ENCODE measurements at places on chromosomes 4 and X.
A peak's percentile ranks its signal among the peaks of the same experiment; 100 is the strongest.

DNA sequence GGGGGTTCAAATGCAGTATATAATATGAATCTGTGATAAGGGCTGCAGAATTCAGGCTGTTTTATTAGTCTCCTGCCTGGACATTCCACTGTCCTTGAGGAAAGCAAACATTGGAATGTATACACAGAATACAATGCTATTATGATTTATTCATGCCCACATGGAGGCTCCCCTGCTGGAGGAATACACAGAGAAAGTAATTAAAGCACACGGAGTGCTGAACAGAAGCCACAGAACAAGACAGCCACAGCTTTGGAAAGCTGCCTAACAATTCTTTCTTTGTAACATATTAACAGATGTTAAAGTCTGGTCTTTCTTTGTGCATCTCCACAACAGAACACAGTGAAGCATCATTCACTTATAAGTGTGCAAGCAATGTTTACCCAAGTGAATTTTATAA, 155.8 kb downstream of the ARAP2 start:
- no peak for DNase-seq

DNA sequence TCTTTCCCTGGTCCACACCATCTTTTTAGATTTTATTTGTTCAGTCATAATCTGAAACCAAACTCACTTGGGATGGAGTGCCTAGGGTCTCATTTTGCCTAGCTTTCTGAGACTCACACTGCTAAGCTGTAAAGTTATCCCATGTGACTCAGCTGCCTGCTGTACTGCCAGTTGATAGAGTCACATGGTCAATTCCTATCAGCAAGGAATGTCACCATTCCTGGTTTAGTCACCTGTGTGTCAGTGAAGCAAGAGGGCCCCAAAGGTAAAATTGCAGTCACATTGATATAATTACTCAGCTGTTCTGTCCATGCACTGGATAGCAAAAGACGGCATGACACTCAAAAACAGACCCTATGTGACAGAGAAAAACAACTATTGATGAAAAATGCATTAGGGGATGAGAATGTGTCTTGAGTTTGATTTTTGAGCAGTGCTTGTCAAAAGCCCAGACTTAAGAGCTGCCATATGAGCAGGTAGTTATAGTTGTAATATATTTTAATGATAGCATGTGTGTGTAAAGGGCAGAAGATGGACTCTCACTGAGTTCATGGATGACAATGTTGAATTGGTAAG, 413.2 kb downstream of the PPARGC1A start:
- DNase-seq: no peak

- DNase-seq: no peak
Measured at GRCh38 chr4:30723201-30723955, 3.2 kb downstream of the PCDH7 start.

GRCh38 chr4:57710053-57710452, 599.9 kb upstream of the IGFBP7 start:
- DNase-seq: no peak

DNA sequence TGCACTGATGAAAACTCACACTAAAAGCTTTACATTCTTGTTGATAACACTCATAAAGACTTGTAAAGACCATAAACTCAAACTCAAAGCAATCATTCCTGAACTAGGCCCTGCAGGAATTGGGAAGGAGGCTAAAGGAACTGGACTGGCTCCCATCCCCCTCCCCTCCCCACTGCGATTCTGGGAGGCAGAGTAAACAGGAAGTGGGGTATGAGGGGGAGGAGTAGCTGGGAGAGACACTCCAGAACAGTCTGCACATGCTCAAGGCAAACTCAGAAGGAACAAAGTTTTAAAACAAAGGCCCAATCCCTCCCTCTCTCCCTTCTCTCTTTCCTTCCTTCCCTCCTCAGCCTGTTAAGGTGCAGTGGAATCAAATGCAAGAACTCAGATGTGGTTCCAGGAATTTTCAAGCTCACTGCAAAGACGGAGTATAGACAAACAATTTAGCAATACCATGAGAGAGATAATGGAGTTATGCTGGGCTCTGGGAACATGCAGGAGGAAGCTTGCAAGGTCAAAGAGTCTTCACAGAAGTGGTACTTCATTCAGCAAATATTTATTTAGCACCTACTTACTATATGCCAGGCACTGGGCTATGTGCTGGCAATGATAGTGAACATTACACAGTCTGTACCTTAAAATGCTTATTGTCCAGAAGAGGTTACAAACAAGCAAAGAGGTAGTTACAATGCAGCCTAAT, 15.9 kb downstream of the MID1IP1 start:
- DNase-seq: no peak

- DNase-seq: no peak
Measured at GRCh38 chr4:118676128-118676527, 9.1 kb upstream of the METTL14 start.

DNA sequence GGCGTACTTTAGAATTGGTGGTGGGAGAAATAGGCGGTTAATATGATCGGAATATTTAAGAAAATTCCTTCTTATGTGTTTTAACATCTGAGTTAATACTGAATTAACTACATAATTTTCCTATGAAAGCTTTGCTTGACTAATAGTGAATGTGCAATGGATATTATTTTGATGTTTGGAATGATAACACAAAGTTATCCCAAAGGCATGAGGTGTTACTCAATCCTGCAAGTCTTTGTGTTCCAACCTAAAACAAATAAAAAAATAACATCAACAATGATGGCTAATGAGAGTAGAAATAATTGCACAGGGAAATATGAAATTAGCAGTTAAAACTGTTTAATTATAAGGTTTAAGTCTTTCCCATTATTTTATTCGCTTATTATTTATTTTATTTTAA, 183.6 kb upstream of the ARSJ start:
- DNase-seq: no peak

DNA sequence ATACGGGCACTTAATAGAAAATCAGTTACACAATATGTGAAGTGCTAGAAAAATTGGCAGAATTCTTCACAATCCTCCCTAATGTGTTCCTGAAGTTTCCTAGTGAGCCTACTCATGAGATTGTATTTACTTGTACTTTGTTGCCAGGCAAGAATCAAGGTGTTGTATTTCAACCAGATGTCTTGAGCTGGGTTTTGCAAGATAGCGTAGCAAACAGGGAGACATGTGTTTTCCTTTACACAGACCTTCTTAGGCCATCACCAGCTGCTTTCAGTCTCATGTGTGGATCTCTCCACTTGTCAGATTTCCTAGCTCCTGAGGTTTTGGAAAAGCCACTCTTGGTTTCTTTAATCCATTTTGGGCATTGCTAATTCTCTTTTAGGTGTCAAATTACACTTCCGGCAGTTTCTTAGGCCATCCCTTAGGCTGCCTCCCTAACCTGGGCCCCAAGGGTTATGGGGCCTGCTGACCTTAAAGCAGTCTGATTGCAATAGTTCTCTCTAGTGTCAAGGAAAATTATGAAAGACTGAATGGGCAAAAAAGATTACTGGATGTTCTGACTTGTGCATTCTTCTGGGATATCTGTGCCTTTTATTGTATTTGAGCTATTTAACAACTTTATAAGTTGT, 12.2 kb upstream of the EDA start:
- DNase-seq: no peak

DNA sequence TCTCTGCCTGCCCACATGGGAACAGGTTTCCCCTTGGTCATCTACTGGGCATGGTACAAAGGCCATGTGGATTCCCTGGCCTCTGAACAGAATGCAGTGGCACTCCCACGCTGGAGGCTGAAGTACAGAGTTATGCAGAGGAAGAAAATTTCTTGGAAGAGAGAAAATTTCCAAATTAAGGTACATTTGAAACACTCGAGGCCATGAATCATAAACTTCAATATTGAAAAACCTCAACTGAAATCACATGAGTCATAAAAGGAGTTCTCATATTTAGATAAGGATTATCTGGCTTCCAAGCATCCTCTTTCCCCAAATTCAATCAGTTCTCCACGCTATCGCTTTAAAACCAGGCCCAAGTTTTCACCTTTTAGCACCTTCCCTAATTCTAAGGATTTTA, 28.1 kb upstream of the TXK start:
- DNase-seq: no peak

- no peak for DNase-seq
Measured at GRCh38 chrX:74529311-74529710, 85.1 kb downstream of the RLIM start.

DNA sequence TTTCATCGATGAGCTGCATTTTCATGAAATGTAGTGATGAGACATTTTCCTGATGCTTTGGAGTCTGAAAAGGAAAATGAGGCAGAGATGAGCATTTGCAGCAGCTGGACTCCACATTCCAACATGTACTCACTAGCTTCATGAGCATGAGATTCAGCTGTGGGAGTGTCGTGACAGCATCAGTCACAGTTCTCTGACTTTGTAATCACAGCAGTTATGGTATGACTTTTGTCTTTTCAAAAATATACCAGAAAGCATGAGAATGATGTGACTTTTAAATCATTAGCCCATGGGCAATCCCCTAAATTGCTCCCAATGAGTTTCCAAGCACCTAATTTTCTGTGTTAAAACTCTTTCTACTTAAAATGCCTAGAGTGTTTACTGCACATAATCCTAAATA, 18.3 kb upstream of the MSL3 start:
- DNase-seq: no peak

DNA sequence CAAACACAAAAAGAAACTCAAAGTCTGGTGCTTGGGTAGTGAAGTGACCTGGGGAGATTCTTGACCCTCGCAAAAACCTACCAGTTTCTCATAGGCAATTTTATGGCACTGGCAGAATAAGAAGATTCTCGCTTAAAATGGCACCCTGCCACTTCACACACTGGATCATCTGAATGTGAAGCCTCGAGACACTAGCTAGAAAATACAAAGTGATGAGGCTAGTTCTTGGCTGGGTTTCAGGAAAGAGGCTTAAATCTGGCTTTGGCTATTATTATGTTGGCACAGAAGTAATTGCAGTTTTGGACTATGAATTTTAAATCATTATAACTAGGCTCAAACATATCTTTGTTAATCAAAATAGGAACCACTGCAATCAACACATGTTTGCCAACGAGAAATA, 634.7 kb upstream of the BOD1L1 start:
- DNase-seq: no peak

GRCh38 chr4:186285147-186285546, 19.2 kb downstream of the F11 start:
- DNase-seq: no peak

- no peak for DNase-seq
Measured at GRCh38 chr4:123510221-123510620, 113.6 kb downstream of the SPRY1 start.

DNA sequence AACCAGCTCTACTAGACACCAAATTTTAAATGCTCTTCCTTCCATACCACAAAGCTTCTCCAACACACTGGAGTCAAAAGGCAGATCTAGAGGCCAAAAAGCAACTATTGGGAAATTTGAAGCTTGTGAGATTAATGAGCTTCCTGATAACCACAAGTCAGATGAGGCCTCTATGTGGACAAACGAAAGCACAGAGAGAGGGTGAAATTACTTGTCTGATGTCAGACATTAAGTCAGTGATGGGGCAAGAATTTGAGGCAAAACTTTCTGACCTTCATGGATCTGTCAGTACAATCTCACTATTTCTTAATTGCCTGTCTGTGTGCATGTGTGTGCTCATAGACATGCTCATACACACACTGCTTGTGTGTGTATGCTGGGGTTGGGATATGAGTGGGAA, 103.6 kb downstream of the GUCY2F start:
- DNase-seq: no peak

DNA sequence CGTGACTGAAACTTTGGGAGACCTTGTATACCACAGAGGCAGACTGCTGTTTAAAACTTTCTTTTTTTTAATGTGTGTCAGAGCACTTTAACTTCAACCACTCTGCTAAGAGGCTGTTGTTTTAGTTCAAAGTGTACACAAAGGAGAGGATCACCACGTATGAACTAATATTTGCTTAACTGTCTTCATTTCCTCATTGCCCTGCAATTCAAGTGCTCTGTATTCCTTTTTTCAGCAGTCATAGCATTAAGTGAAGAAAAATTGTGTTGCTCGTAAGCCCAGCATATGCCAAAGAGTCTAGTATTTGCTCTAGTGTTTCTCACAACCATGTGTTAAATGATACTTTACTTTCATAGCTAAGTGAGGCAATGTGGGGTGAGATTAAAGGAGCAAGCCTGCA, 63.0 kb upstream of the HHIP start:
- no peak for DNase-seq

GRCh38 chr4:151866592-151866918, 105.7 kb upstream of the GATB start:
- no peak for DNase-seq

GRCh38 chr4:140150886-140151698, 2.9 kb downstream of the MAML3 start:
- peak; percentile 74 for DNase-seq

DNA sequence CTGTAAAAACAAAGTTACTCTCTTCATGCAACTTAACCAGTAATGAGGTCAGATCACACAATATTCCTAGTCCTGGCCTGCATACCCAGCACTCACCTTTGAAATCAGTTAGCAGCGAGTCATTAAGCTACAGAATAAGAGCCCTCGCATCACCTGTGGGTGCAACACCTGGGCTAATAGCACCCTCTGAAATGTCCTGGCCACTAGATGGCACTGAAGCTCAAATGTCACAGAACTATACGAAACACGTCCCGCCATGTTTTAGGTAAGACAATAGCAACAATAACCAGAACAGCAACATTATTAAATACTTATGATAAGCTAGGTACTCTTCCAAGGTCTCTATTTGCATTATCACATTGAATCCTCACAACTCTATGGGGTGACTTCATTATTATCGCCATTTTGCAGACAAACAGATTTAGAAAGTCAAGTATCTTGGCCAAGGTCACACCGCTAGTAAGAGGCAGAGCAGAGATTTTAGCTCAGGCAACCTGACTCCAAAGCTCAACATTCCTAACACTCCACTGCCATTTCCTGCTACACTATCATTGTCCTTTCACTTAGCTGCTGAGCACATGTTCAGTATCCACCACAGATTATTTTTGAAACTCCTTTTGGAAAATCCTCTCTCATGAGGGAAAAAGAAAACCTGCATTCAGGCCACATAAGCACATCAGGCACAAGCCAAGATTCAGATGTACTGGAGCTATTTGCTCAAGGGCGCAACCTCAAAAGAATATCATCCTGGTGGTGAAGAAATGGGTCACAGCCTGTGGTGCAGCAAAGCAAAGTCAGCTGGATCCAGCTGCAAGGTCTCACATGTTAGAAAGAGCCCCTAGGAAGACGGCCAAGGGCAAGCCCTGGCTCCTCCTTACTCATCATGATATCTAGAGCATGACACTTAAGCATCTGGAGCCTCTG, 59.5 kb upstream of the KDR start:
- no peak for DNase-seq

- no peak for DNase-seq
Measured at GRCh38 chrX:71216485-71216884, 6.5 kb upstream of the GJB1 start.

GRCh38 chrX:3181846-3182245, 140.6 kb downstream of the ARSF start:
- no peak for DNase-seq
